ENCODE measurements at places on chromosomes 11 and 22.
A peak's percentile ranks its signal among the peaks of the same experiment; 100 is the strongest.

DNA sequence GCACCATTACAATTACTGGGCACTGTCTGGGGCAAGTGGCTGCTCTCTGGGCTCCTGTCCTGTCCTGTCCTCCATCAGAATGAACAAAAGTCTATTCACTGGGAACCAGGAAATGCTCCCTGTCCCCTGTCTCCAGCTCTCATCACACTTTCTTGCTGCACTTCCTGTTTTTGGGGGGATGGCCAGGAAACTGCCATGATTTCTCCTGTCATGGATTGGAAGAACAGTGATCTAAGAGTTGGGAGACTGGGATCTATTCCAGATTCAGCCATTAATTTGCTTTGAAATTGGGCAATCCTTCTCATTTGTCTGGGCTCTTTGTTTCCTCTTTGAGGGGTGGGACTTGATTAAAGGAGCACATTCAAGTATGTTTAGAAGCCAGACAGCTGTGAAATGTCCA is 61.4 kb upstream of the KIRREL3 start:
- DNase-seq = no peak

- DNase-seq = no peak
These were observed 6.5 kb downstream of the MTMR2 start for GRCh38 chr11:95917193-95918036.

DNA sequence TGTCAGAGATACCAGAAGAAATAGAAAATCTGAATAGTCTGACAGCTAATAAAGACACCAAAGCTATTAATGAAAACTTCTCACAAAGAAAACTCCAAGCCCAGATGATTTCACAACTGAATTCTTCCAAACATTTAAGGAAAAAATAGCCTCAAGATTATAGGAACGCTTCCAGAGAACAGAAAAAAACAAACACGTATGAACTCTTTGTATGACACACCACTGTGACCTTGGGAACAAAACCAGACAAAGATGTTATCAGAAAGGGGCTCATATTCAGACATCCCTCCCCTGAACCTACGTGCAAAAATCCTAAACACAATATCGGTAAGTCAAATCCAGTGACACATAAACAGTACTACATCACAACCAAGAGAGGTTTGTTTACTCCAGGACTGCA is 23.5 kb downstream of the CERK start:
- DNase-seq = no peak

- DNase-seq = no peak
These were observed 950 bp upstream of the ACER3 start for GRCh38 chr11:76859708-76860227.

DNA sequence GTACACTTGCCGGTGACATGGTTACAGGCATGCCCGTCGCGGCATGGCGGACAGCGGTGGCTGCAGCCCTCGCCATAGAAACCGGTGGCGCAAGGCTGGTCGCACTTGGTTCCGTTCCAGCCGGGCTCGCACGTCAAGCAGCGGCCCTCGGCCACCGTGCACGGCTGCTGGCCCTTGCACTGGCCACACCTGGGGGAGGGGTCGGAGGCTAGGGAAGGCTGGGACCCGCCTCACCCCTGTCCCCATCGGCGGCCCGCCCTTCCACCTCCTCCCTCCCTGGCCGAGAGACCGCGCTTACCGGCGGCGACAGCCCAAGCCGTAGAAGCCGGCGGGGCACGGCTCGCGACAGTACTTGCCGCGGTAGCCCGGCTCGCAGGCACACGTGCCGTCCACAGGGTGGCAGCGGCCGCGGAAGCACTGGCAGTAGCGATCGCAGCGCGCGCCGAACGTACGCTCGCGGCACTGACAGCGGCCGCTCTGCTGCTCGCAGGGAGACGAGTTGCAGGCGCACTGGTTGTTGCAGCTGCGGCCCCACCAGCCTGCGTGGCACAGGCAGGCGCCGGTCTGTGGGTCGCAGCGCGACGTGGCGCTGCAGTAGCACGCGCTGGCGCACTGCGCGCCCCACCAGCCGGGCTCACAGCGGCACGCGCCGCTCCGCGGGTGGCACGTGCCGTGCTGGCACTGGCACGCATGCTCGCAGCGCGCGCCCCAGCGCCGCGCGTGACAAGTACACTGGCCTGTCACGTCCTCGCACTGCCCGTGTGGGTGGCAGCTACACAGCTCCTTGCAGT is 6.7 kb downstream of the SCARF2 start:
- no peak for DNase-seq

DNA sequence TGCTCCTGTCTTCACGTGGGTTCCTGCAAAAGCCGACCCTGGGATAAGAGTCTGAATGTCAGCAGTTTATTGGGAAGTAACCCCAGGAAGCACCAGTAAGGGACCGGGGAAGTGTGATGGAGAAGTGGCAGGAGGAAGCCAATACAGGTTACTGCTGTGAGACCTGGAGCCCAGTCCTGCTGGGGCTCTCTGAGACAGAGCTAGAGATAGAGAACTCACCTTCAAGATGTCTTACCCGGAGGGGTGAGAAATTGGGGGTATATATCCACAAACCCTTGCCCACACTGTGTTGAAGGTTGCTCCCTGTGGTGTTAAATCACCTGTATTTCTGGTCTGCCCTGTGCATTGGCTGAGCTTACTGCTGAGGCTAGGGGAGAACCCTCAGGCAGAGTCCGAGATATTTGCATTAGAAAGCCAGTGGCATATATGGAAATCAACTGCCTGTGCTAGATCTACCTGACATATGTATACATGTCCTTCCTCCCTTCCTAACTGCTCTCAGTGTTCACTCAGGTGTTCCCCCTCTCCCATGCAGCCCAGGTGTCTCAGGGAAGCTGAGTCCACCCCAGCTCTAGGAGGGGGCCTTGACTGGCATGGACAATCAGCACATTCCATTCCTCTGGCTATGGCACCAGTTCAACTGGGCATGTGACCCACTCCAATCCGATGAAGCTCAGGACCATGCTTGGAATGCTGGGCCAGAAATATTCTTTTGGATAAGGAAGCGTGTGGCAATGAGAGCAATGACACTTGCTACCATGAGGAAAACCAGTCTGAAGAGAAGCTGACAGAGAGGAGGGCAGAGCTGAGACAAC is 6.8 kb upstream of the MICAL2 start:
- no peak for DNase-seq

DNA sequence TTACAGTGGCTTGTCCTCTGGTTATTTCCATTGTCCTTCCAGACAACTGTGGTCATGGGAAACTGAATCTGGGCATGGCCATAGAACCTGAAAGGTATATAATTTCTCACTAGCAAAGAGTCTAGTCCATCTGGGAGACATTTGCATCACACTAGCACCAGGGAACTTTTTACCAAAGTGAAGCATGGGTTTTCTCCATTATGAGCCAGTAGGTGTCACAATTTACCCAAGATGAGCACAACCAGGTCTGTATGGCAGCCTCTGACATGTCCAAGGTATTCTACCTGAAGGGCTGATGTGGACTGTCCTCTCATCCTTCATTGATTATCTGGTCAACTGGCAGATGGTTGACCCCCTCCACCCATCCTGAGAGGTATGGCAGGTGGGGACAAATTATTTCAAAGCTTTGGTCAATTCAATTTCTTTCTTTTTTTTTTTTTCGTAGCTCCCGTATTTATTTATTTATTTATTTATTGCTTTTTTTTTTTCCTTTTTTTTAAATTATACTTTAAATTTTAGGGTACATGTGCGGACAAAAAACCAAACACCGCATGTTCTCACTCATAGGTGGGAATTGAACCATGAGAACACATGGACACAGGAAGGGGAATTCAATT is 425.9 kb downstream of the TMEM135 start:
- DNase-seq = peak; percentile 73

GRCh38 chr22:43088984-43089717 is at the start of gene TTLL1:
TTLL1 (minus strand) TSS chr22:43089391; CDS start chr22:43075586, 13,805 bp downstream.
- peak; percentile 83 for DNase-seq

DNA sequence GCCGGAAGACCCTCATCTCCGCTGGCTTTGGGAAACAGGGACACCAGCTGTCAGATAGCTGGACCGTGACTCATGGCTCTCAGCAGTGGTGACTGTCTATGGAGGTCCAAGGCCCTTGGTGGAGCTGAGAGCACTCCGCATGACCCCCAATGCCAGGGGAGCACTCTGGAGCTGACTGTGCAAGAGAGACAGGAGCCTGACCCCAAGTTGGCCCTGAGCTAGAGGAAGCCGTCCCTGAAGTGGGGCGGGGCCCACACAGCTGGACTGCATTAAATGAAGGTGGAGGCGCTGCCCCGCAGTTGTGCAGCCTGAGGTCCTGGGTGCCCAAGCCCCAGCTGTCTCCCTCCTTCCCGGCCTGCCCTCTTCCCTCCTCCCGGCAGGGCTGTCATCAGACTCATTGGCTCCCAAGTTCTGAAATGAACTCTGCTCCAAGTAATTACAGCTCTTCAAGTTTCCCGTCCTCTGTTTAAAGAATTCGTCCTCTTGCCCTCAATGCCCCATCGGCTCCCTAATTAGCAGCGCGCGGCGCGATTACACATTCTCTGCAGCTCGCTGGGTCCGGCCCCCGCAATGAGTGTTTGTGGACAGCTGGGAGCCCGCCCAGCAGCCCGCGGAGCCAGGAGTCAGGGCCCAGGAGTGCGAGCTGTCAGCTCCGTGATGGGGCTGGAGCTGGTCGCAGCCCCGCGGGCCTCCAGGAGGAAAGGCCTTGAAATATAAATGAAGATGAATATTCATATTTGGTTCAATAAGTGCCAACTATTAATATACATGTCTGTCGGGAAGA is 93.2 kb upstream of the LMO1 start:
- no peak for DNase-seq

DNA sequence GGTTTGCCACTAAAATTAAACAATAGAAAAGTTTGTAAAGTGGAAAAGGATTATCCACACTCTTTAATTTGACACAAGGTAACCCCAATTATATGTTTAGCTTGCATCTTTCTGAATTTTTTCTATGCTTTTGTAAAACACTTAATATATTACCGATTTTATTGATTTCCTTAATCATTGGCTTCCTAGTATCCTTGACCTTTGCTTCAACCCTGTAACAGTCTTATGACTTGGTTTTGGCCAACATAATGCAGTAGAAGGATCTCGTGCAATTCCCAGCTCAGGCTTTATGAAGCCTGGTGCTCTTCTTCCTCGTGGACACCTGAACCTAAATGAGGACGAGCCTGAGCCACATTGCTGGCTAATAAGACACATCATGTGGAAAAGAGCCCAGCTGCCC is 23.6 kb upstream of the CASP4 start:
- no peak for DNase-seq

DNA sequence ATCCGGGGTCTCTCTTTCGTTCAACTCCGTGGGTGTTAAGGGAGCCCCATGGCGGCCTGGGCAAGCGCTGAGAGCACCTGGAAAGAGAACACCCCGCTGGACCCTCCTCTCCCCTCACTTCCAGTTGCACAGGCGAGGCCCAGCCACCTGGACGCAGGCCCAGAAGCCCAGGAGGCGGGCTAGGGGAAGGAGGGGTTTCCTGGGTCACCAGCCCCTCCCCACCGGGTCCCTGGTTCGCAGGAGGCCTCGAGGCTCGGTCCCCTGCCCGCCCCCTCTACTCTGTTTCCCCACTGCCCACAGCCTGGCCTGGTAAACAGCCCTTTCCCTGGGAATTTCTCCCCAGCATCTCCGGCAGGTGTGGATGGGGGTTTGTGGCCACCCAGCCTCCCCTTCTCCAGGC is 8.5 kb upstream of the NFAM1 start:
- no peak for DNase-seq

GRCh38 chr22:33272180-33272579 is 214.0 kb upstream of the SYN3 start:
- DNase-seq = no peak

DNA sequence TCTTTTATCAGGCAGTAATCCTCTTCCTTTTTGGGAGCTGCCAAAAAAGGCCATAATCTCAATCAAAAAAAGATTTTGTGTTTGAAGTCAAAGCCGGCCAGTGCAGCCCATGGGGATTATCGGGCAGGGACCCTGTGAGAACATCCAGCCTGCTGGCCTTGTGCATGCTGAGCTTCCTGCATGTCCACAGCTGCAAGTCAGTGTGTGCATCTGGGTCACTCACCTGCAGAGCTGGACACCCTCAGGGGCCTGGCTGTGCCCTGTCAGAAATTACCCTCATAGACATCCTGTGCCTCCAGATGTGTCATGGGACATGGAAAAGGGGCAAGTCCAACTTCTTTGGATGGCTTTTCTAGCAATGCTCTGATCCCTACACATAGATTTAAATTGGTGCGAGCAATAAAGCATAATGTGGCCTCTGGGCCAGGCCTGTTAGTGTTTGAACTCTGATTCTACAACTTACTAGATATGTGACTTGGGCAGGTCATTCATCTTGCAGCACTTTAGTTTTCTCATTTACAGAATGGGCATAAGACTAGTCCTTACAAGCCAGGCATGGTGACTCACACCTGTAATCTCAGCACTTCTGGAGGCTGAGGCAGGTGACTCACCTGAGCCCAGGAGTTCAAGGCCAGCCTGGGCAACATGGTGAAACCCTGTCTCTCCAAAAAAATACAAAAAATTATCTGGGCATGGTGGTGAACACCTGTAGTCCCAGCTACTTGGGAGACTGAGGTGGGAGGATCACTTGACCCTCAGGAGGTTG is 81.6 kb upstream of the LARGE1 start:
- DNase-seq = no peak

Data from SK-N-DZ (cell line).